ENCODE measurements at places on chromosomes 16 and 17. TPM values are rescaled to one million over a fixed set of nuclear protein-coding genes. Genes with fewer than 3 reads are reported as not detected.
A peak's percentile ranks its signal among the peaks of the same experiment; 100 is the strongest.

The ZNF668 gene
- 18.6 TPM for total RNA-seq

The ITGAL gene
- 0.23 TPM for total RNA-seq

The EVPLL gene
- total RNA-seq: not detected

The CORO6 gene
- total RNA-seq: 8.9 TPM

The AP1G1 gene
- 121 TPM for total RNA-seq

The GPS2 gene
- 41.7 TPM for total RNA-seq

The KRTAP1-4 gene
- not detected for total RNA-seq

The STXBP4 gene
- total RNA-seq: 12.6 TPM

The KRTAP4-1 gene
- total RNA-seq: not detected

The PPP1R27 gene
- total RNA-seq: 0.65 TPM

The OTOP2 gene
- not detected for total RNA-seq

The SLC5A11 gene
- not detected for total RNA-seq

The GABARAP gene
- 434 TPM for total RNA-seq

The RNF166 gene
- 15.4 TPM for total RNA-seq

GRCh38 chr17:40019140-40019991 lies 4.1 kb downstream of the CSF3 start:
- DNase-seq: peak; percentile 64

DNA sequence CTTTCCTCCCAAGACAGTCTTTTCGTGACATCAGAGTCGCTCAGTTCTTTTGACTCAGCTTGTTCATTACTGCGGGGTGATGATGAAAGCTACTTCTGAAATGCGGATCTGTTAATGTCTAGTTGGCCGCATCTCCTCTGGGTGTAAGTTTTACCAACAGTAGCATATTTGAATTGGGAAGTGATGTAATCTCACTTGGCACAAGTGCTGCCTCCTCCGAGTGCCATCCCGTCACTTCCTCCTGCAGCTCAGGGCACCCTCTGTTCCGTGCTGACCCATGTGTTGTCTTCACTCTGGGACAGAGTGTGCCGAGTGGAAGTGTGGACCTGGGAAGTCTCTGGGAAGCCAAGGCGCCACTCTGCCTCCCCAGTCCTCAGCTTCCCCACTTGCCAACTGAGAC lies 8.9 kb downstream of the ADAD2 start:
- no peak for DNase-seq

DNA sequence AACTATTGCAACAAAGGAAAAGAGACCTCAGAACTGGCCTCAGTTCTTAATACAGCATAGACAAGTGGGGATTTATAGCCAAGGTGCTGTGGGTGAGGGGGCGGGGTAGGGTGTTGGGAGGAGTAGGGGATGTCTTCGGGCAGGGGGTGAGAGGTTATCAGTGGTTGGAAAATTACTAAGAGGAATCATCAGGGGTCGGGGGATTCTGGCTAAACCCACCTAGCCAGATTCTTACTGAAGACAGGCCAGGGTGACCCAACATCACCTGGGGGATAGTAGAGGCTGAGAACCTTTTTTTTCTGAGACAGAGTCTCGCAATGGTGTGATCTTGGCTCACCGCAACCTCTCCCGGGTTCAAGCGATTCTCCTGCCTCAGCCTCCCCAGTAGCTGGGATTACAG lies 32.6 kb downstream of the HS3ST3B1 start:
- no peak for DNase-seq

GRCh38 chr16:78664811-78665772 lies 565.6 kb downstream of the WWOX start:
- peak; percentile 45 for DNase-seq

DNA sequence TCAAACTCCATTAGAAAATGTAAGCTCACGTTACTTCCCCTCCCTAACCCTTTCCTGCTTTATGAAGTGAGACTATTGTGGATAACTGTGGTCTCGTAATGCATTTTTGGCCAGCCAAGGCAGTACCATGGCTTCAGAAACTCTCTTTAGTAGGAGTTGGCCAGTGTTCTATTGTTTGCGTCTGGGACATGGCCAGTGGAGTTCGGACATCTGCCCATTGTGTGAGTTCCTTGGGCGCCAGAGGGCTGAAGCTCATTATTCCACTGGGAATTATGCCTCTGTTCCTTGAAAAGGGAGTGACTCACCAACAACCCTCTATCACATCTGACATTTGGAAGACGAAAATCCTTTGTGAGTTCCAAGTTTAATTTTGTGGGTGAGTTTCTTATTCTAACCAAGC lies 319.5 kb upstream of the SOX9 start:
- DNase-seq: peak; percentile 94

DNA sequence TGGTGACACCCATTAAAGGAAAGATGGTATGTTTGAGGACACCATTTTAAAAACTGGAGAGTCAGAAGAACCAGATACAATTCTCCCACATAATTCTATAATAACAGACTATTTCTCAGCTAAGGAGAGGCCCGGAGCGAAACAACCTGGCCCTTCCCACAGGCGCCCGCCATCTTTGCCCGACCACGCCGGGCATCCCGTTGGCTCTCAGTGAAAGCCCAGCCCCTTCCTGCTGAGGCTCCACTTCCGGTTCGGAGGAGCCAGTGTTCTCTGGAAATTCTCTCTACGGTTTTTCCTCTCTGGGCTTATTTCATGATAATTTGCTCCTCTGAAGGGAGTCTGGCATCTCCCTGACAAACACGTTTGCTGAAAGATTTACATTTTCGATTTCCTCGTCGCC lies 175.7 kb downstream of the AXIN2 start:
- no peak for DNase-seq

GRCh38 chr16:19118938-19119431 lies 5.2 kb downstream of the ITPRIPL2 start:
- DNase-seq: peak; percentile 93

DNA sequence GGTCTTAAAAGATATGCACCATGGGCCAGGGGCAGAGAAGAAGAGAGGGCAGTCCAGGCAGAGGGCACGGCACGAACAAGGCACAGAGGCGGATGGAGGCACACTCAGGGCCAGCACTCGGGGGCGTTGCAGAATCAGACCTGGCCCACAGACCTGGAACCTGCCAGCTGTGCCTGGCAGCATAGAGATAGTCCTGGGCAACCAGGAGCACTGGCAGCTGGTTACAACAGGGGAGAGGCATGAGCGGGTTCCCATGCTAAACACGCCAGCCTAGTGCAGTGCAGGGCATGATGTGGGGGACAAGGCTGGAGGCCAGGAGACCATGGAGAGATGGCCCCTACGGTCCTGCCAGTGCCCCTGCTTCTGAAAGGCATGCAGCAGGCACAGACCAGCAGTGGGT lies 56.9 kb upstream of the RBFOX3 start:
- no peak for DNase-seq

GRCh38 chr17:56185491-56186221 lies 32.4 kb downstream of the ANKFN1 start:
- peak; percentile 73 for DNase-seq

GRCh38 chr17:72588561-72588960 lies 467.7 kb downstream of the SOX9 start:
- no peak for DNase-seq

DNA sequence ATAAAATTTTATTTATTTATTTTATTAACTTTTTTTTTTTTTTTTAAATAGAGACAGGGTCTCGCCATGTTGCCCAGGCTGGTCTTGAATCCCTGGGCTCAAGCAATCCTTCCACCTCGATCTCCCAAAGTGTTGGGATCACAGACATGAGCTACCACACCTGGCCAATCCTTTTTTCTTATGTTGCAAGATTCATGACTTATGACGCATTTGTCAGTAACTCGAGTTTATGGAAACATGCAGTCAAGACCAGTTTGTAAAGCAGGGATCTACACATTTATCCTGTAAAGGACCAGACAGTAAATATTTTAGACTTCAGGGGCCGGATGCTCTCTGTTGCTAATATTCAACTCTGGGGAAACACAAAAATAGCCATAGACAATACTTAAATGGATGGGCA lies 9.4 kb upstream of the MAP2K6 start:
- DNase-seq: no peak

DNA sequence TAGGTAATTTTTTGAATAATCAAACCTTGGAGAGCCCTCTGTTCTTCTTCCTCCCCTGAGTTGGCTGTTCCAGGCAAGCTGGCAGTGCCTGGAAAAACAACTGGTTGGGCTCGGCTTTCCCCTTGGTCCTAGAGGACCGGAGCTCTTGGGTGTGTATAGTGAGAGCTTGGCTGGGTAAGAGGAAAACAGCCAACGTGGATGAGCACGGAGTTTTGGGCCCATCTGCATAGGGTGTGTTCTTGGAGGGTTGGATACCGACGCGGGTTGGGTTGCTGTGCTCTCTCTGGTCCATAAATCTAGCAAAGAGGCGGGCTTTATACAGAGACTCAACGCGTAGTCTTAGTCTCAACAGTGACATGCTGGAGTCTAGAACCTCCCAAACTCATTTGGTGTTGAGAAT lies 23.2 kb downstream of the ITGB3 start:
- DNase-seq: peak; percentile 73

- DNase-seq: peak; percentile 37
These were observed 24.0 kb downstream of the TRPV2 start for GRCh38 chr17:16439303-16439791.

DNA sequence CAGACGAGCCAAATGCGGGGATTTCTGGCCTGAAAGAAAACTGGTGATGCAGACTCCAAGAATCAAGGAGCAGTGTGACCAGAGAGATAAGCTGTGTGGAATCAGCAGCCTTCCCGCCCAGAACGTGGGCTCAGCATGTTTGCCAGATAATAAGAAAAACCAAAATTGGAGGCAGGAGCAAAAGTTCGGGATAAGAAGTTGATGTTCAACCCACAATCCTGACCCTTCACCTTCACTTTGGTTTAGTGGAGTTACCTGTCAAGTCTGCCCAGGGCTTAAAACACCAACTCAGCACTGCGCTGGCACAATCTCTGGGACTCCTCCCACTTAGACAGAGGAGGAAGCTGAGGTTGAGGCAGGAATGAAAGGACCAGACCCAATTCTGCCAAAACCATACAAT lies 3.1 kb downstream of the SLC43A2 start:
- no peak for DNase-seq

- no peak for DNase-seq
These were observed 2.0 kb downstream of the TBC1D10B start for GRCh38 chr16:30368122-30368791.

- peak; percentile 53 for DNase-seq
These were observed 18.6 kb downstream of the FOXN1 start for GRCh38 chr17:28524476-28525424.

- DNase-seq: no peak
These were observed 57.4 kb upstream of the COX10 start for GRCh38 chr17:14011740-14012405.

- no peak for DNase-seq
These were observed 8.3 kb downstream of the FOXJ1 start for GRCh38 chr17:76132574-76133338.

- no peak for DNase-seq
These were observed 4.5 kb downstream of the ATF7IP2 start for GRCh38 chr16:10390330-10390729.

GRCh38 chr16:80023865-80024264 lies 423.3 kb upstream of the MAF start:
- DNase-seq: no peak

DNA sequence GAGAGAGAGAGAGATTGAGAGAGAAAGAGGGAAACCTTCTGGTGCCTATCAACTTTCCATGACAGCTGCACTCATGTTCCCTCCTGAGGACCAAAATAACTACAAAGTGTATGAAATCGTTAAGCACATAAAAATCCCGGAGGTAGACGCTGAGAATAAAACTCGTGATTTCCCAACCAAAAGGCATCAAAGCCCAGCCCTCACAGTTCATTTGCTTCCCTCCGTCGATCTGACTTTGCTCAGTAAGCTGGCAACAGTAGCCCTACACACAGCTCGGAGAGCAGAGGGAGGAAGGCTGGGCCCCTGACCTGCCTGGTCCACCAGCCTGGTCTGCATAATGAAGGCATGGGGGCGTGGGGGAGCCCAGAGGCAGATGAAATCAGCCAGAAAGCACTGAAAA lies 273.9 kb upstream of the ZFHX3 start:
- DNase-seq: no peak

DNA sequence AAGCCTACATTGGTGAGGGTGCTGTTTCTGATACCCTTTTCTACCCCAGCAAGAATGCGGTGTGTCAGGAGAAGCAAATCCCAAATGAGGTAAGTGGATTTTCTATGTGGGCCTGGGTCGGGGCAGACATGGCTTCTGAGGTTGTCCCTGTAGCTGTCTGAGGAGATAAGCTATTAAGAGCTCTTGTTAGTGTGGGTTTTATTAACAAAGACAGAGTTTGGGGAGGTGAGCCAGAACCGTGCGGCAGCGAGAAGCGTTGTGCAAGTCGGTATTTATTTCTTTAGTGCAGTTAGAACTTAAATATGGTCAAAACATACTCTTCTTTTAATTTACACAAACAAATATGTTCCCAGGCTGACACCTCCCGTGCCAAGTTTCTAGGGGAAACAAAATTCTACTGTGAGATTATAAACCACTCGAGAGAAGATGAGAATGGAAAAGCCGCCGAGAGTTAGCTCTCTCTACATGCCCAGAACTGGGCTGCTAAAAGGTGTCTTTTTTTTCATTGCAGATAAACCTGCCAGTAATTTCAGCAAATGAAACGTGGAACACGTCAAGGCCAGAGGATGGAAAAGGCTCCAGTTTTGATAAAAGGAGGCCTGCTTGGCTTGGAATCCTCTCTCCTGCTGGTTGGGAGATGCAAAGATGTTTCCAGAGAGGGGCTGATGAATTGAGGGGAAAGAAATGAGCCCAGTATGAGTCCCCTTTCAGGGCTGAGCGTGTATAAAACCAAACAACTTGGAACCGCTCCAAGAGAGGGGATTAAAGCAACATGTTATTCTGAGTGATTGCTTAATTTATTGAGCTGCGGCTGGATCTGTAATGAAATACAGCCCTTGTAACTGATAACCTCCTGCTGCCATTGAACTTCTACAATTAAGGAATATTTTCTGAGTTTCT lies 254.6 kb downstream of the MRTFB start:
- no peak for DNase-seq

DNA sequence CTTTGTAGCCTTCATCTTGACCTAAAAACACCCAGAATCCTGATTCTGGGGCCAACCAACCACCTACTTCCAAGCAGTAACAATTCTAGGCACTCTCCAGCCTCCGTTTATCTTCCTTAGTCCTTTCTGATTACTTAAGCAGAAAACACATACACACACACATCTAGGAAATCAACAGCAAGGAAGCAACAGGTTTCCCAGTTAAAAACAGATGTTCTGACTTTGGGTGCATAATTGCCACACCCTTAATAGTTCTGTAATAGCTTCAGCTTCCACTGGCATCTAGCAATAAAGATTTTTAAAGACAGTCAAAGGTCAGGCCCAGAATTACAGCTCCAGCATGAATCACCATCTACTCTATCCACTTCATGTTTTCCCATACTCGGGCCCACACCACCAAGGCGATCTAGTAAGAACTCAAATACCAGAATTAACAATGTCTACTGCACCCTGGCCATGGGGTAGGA lies 2.6 kb downstream of the ARHGAP17 start:
- DNase-seq: peak; percentile 78

- peak; percentile 69 for DNase-seq
These were observed 489.3 kb upstream of the SOX9 start for GRCh38 chr17:71631483-71631882.

- peak; percentile 73 for DNase-seq
These were observed at the start of gene GDE1 for GRCh38 chr16:19521471-19522396. Gene GDE1, minus strand, starts transcription at chr16:19522098. Its CDS starts 134 bp downstream, at chr16:19521964.

GRCh38 chr17:28056276-28056620 lies 13.8 kb downstream of the NLK start:
- no peak for DNase-seq

GRCh38 chr16:71303938-71304337 lies 14.7 kb upstream of the CMTR2 start:
- DNase-seq: no peak

- DNase-seq: peak; percentile 36
These were observed 3.1 kb downstream of the HSBP1 start for GRCh38 chr16:83810901-83811300.

All from astrocyte (in vitro differentiated cells and primary cell).